ENCODE measurements at places on chromosomes 1 and 21. TPM values are rescaled to one million over a fixed set of nuclear protein-coding genes. Genes with fewer than 3 reads are reported as not detected.

DNA sequence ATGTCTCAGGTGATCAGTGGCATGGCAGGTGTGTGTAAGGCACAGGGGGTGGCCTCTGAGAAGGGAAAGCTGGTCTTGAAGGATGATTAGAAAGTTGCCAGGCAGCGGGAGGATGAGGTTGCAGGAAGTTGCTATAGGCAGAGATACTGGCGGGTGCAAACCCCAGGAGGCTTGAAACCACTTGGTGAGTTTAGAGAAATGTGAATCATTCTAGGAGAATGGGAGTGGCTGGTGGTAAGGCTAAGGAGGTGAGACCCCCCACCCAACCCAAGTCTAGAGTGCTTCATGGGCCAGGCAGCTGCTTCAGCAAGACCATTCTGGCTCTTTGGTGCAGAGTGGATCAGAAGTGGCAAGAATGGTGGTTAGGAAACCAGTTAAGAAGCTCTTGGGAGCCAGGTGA is 9.0 kb downstream of the SH2D2A start:
- DNase-seq: no peak

- DNase-seq: peak; percentile 33
Observed at GRCh38 chr1:167473761-167474160, 44.6 kb downstream of the CD247 start.

- DNase-seq: no peak
Observed at GRCh38 chr21:45467221-45467779, 62.3 kb downstream of the COL18A1 start.

DNA sequence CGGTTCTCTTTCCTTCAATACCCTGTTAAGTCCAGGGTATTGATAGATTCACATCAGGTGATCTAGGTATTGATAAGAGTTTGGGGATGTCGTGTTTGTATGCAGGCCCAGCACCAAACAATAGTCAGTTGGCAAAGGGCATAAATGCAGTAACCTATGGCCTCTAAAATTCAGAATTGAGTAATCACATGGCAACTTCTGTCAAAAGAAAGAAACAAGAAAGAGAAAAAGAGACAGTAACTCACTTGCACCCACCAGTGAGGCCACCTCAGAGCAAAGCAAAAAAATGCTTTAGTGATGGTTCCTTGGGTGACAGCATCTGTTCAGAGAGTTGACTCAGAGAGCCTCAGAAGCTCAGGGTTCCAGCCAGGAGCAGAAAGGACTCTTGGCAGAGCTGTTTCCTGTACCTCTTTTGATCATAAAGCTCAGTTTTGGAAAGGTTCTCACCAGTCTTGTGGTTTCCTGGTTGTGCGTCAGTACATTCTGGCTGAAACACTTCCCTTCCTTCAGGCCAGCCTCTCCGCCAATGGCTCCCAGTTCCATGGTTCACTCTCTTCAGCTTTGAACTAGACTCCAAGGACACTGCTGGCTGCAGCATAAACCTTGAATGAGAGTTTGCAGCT is 70.1 kb upstream of the GORAB start:
- DNase-seq: no peak

SHE gene
- not detected for polyA plus RNA-seq

ZBTB8A gene
- not detected for polyA plus RNA-seq

- DNase-seq: no peak
Observed at GRCh38 chr1:219279017-219279770, 105.5 kb downstream of the LYPLAL1 start.

DNA sequence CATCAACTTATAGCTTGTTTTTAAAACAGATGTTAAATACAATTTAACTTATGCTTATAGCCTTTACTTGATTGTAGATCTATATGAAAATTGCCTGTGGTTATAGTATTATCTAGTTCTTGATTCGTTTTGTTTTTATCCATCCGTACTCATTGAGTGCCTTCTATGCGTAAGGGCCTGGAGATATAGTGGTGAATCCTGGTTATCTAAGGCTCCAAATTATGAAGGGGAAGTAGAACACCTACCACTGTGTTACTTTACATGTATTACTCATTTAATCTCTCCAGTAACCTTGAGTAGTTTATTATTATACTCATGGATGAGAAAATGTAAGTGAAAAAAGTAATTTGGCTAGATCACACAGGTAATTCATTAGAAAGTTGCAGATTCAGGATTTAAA is 121.8 kb downstream of the OSBPL9 start:
- DNase-seq: no peak

- no peak for DNase-seq
Observed at GRCh38 chr1:231161667-231162296, at the start of gene TRIM67. TRIM67 (plus strand) TSS chr1:231162058; CDS start chr1:231162970, 912 bp downstream.

- DNase-seq: peak; percentile 12
Observed at GRCh38 chr1:148372731-148373130, 110.4 kb downstream of the PPIAL4G start.

- no peak for DNase-seq
Observed at GRCh38 chr1:106831511-106831910, 225.0 kb upstream of the PRMT6 start.

- no peak for DNase-seq
Observed at GRCh38 chr1:180863158-180863775, 49.4 kb upstream of the KIAA1614 start.
